H9 (cell line): ENCODE measurements at places on chromosomes 13 and 19.

DNA sequence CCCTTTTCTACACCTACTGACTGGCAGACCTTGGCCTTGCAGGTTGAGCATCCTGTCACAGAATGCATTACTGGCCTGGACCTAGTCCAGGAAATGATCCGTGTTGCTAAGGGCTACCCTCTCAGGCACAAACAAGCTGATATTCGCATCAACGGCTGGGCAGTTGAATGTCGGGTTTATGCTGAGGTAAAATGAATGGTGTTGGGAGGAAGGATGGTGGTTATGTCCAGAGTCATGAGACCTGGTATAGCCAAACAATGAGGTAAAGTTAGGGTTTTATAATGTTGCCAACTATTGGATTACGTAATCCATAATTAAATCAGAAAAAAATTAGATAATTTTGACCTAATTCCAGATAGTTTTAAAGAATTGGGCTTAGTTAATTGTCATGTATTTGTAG is 212.5 kb downstream of the PCCA start:
- H3K4me1 ChIP-seq = peaks cover 9% of the 10 kb centered on the region
- no peak overlapping the region for H3K27ac ChIP-seq
- no peak overlapping the region for H3K4me3 ChIP-seq
- no peaks in the 10 kb centered on the region for H3K36me3 ChIP-seq

GRCh38 chr13:84500016-84500415 is 617.7 kb upstream of the SLITRK1 start:
- H3K4me3 ChIP-seq = no peak overlapping the region
- peaks cover 5% of the 10 kb centered on the region for H3K36me3 ChIP-seq
- no peaks in the 10 kb centered on the region for H3K27me3 ChIP-seq
- H3K4me1 ChIP-seq = no peaks in the 10 kb centered on the region

DNA sequence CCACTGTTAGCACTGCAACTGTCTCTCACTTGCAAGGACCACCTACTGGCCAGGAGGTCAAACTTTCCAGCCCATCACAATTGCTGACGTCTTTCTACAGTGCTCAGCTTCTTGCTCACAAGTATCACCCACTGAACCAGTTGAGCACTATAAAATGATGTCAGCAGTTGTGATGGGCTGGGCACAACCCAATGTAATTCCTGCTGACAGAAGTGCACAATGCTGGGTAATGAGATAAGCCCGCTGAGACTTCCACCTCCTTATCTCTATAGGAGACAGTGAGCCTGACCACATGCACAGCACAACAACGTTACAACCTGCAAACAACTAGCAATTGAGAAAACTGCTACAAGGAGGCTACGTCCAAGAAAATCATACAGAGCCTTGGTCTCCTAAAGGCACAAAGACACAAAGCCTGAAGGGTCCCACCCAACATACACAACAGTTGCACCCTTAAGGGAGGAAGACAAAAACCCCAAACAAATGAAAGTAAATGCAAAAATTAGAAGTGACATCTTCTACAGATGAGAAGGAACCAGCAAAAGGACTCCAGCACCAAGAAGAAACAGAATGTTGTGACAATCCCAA is 273.2 kb downstream of the LIG4 start:
- no peaks in the 10 kb centered on the region for H3K4me1 ChIP-seq
- H3K27me3 ChIP-seq = no peaks in the 10 kb centered on the region
- H3K27ac ChIP-seq = no peak overlapping the region

- no peaks in the 10 kb centered on the region for H3K4me1 ChIP-seq
- peaks cover 12% of the 10 kb centered on the region; the same call in 1 of the 2 replicates for H3K27me3 ChIP-seq
These were observed 1.7 kb upstream of the LYL1 start for GRCh38 chr19:13104360-13104847.

DNA sequence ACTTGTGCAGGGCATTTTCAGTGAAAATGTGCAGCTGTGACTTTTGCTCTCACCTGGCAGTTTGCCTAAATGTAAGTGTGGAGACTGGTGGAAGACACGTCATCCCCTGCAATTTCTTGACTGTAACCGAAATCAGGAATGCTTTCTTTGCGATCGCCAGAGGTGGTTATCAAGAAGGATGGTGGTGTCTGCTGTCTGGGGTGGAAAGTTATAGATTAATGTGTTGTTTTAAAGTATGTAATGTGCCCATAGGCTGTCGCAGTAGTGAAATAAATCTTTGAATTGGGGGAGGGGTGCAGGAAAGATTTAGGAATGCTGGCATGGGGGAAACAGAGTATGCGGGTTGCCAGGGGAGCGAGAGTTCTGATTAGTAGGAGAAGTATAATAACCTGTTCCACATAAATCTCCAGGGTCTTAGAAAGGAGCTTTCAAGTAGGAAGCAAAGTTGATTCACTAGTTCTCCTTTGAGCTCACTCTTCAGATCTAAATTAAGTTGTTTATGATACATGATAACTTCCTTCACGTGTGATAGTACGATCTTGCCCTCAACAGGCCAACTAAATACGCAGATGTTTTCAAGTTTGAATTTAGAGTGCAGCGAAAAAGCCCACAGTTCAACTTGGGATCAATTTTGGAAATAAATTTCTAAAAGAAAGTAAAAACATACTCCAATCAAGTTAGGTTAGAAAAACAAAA is 1520.0 kb upstream of the SLC10A2 start:
- no peaks in the 10 kb centered on the region; the same call in 1 of the 2 replicates for H3K36me3 ChIP-seq
- no peaks in the 10 kb centered on the region for H3K27me3 ChIP-seq
- H3K4me1 ChIP-seq = no peaks in the 10 kb centered on the region
- no peak overlapping the region for H3K27ac ChIP-seq

GRCh38 chr19:2040647-2041432 is 10.2 kb downstream of the MKNK2 start:
- peaks cover 31% of the 10 kb centered on the region for H3K36me3 ChIP-seq
- no peak overlapping the region for H3K27ac ChIP-seq
- no peaks in the 10 kb centered on the region for H3K27me3 ChIP-seq
- no peaks in the 10 kb centered on the region; the same call in 1 of the 2 replicates for H3K4me1 ChIP-seq

DNA sequence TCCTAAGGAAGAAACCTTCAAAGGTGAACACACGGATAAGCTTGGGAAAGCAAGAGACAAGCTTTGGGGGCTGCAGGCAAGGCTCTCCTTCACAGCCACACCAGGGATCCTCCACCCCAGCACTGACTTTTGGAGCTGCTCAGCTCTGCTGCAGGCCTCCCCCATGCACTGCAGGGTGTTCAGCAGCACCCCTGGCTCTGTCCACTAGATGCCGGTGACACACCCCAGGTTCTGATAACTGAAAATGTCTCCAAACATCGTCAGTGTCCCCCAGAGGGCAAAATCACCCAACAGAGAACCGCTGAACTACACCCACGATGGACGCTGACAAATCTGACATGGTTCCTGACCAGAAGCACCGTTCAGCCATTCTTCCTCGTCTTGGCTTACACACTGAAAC is 90.5 kb downstream of the STK24 start:
- peaks cover 3% of the 10 kb centered on the region; the same call in 1 of the 2 replicates for H3K36me3 ChIP-seq
- no peaks in the 10 kb centered on the region for H3K27me3 ChIP-seq
- H3K4me1 ChIP-seq = peaks cover 7% of the 10 kb centered on the region; the same call in 1 of the 2 replicates
- no peak for DNase-seq
- no peak overlapping the region for H3K27ac ChIP-seq

GRCh38 chr19:51111606-51112005 is 3.4 kb upstream of the CTU1 start:
- no peaks in the 10 kb centered on the region for H3K36me3 ChIP-seq
- H3K4me1 ChIP-seq = peaks cover 3% of the 10 kb centered on the region; the same call in 1 of the 2 replicates
- DNase-seq = peak; percentile 53
- no peak overlapping the region for H3K4me3 ChIP-seq
- no peak overlapping the region for H3K27ac ChIP-seq

DNA sequence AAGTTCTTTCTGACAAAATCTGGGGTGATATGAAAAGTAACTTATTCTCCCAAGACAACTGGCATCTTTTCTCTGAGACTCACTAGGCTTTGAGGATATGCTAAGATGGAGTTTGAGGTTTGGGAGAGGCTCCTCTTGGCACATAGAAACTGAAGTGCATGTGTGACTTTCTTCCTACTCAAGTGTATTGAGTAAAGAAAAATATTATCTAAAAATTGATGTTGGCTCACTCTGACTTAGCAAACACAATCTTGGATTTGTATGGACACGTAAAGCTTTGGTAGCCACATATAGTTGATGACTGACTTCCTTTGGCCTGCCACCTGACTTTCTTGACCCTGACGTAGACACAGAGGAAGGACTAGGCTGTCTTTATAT is 71.1 kb upstream of the KLF12 start:
- 0 out of 2 replicates have a peak, but pooled peaks cover 5% of the 10 kb centered on the region for H3K36me3 ChIP-seq
- no peaks in the 10 kb centered on the region for H3K27me3 ChIP-seq
- no peaks in the 10 kb centered on the region for H3K4me1 ChIP-seq
- no peak overlapping the region for H3K27ac ChIP-seq
- H3K4me3 ChIP-seq = no peak overlapping the region
- DNase-seq = no peak

DNA sequence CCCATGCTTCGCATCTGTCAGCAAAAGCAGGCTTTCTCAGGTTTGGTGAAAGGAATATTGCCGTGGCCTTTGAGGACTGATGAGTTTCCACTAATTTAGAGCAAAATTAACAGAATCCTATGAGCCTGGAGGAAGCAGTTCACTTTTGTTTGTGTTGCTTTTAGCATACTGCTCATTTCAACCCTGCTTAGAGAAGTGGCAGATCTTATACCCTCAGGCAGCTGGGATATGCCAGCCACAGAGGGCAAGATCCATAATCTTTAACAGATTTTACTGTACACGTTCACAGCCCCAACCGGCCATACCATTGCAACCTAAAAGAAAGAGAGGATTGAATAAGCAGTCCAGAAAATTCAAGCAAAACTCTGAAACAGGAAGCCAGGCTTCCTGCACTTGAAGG is 60.5 kb downstream of the COL4A2 start:
- no peaks in the 10 kb centered on the region for H3K36me3 ChIP-seq
- H3K4me1 ChIP-seq = no peaks in the 10 kb centered on the region
- no peak overlapping the region for H3K27ac ChIP-seq

DNA sequence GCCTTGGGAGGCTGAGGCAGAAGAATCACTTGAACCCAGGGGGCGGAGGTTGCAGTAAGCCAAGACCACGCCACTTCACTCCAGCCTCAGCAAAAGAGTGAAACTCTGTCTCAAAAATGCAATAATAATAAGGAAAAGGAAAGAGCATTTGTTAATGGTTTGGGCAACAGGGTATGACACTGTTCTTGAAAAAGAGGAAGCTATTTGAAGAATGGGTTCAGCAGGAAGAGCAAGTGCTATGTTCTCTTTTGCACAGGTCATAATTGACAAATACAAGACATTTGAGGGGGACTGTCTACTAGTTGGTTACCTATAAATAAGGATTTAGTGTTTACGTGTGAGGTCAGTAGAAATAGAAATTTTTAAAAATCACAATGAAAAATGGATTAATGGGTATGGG is 218.3 kb downstream of the DCT start:
- no peak overlapping the region for H3K4me3 ChIP-seq
- H3K36me3 ChIP-seq = no peaks in the 10 kb centered on the region
- no peaks in the 10 kb centered on the region for H3K27me3 ChIP-seq
- DNase-seq = no peak

- H3K27me3 ChIP-seq = no peaks in the 10 kb centered on the region
- no peaks in the 10 kb centered on the region for H3K36me3 ChIP-seq
- H3K4me1 ChIP-seq = no peaks in the 10 kb centered on the region
- H3K27ac ChIP-seq = no peak overlapping the region
- no peak for DNase-seq
These were observed 141.3 kb downstream of the ZAR1L start for GRCh38 chr13:32173881-32174280.

DNA sequence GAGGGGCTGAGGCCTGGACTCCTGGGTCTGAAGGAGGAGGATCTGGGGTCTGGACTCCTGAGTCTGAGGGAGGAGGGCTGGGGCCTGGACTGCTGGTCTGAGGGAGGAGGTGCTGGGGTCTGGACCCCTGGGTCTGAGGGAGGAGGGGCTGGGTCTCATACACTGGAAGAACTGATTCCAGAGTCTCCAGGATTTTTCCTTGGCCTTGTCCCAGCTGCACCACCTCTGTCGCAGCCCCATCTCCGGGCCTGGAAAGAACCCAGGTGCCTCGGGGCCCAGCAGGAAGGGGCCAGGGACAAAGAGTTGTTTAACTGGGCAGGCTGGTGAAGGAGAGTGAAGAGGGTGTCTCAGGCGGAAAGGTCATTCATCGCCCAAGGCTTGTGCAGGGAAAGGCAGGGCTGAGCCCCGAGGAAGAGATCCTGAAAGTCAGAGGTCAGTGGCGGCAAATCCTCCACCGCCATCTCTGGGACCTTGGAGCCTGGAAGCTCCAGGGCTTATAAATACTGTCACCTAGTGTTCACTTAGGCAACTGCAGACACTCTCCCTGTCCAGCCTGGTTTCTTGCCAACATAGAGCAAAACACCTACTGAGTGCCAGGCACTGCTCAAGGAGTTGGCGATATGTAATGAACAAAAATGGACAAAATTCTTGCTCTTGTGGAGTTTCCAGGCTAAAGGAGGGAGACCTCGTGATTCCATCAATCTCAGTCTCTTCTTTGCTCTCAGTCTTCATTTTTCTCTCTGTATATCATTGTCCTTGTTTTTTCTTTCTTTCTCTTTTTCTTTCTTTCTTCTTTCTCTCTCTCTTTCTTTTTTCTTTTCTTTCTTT is 4.4 kb upstream of the KCNN4 start:
- H3K36me3 ChIP-seq = no peaks in the 10 kb centered on the region
- H3K4me3 ChIP-seq = peak overlapping the region; percentile 45; the same call in 2 of the 3 replicates
- no peak overlapping the region for H3K27ac ChIP-seq
- no peaks in the 10 kb centered on the region for H3K4me1 ChIP-seq
- peak; percentile 73 for DNase-seq

GRCh38 chr13:105541565-105541964 is 993.9 kb downstream of the EFNB2 start:
- H3K27me3 ChIP-seq = no peaks in the 10 kb centered on the region
- H3K27ac ChIP-seq = no peak overlapping the region
- no peaks in the 10 kb centered on the region for H3K4me1 ChIP-seq
- no peak overlapping the region for H3K4me3 ChIP-seq
- no peaks in the 10 kb centered on the region for H3K36me3 ChIP-seq
- DNase-seq = no peak

- H3K36me3 ChIP-seq = no peaks in the 10 kb centered on the region
- no peaks in the 10 kb centered on the region for H3K4me1 ChIP-seq
- no peaks in the 10 kb centered on the region for H3K27me3 ChIP-seq
- no peak for DNase-seq
- no peak overlapping the region for H3K4me3 ChIP-seq
These were observed 107.3 kb upstream of the STARD13 start for GRCh38 chr13:33392794-33393405.

DNA sequence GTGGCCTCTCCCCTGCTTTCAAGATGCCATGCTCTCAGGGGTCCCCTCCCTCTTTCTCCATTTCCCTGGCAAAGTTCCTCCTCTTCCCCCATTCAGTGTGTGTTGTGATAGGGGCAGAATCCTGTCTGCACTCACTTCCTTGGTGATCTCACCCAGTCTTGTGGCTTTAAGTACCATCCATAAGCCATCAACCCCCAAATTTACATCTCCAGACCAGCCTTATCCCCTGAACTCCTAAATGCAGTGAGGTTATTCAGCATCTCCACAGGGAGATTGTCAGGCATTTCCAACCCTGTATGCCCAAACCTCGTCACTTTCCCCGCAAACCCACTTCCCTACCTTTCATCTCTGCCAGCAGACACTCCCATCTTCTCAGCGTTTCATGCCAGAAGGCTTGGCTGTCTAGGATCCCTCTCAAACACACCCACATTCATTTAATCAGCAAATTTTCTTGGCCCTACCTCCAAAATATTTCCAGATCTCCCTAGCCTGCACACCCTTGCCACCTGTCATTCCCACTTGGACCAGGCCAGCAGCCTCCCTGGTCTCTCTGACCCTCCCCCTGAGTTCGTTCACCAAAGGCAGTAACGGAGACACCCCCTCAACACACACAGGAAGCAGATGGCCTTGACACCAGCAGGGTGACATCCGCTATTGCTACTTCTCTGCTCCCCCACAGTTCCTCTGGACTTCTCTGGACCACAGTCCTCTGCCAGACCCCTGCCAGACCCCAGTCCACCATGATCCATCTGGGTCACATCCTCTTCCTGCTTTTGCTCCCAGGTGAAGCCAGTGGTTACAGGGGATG is at the start of gene HCST:
Gene HCST (plus strand): TSS at position 676 of the 808 bp plus-strand sequence. CDS start 65 bp downstream, at position 741.
- H3K27ac ChIP-seq = no peak within 1 kb of the TSS
- peaks cover 5% of the 10 kb centered on the region; the same call in 1 of the 2 replicates for H3K4me1 ChIP-seq
- no peak for DNase-seq
- no peaks in the 10 kb centered on the region for H3K27me3 ChIP-seq
- peaks cover 6% of the 10 kb centered on the region for H3K36me3 ChIP-seq
- H3K4me3 ChIP-seq = peak within 1 kb of the TSS; percentile 80
